ENCODE measurements at places on chromosomes 1 and 21. TPM values are rescaled to one million over a fixed set of nuclear protein-coding genes. Genes with fewer than 3 reads are reported as not detected.

HES5 gene
- total RNA-seq, result not detected

GRCh38 chr1:162857850-162858249, 3.1 kb downstream of the CCDC190 start:
- DNase-seq, result no peak

DNA sequence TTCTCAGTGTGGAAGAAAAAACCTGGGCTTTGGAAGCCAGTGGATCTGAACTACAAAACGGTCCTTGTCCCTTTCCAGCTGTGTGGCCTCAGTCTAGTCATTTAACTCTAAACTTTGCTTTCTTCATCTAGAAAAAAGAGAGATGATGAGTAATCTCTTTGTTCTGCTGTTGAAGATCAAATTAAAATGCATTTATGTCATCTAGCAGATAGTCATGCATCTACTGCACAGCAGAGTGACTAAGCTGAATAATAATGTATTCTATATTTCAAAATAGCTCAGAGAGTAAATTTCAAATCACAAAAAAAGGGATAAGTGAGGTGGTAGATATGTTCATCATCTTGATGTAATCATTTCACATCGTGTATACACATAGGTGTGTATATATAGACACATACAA, 473.2 kb downstream of the DSCAM start:
- DNase-seq, result no peak

DNA sequence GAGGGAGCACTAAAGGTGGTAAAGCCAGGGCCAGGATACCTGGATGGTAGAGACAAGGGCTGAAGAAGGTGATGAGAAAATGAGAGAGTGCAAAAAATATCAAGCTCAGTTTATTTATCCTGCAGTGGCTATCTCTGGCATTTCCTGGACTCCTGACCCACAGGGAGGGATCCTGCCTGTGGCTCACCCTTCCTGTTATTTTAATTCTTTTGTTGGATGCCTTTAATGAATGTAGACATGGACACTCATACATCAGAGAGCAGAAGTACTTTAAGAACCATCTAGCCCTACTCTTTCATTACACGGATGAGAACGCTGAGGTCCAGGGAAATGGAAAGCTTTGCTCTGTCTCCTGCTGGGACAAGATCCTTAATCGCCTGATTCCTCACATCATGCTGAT, 20.6 kb downstream of the JUN start:
- no peak for DNase-seq

DNA sequence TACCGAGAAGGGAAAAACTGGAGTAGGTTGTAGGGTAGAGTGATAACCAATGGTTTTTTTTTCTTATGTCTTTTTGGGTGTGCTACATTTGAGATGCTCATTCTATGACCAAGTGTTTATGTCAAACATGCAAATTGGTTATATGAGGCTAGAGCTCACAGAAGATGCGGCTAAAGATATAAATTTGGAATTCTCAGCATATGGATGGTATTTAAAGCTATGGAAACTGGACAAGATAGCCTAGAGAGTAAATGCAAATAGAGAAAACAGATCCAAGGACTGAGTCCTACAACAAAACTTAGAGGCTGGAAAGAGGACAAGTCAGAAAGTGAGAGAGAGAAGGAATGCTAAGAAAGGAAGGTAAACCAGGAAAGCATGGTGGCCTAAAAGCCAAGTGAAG, 7.4 kb downstream of the GDAP2 start:
- DNase-seq, result no peak

GRCh38 chr1:51543858-51544257, 24.8 kb upstream of the EPS15 start:
- DNase-seq, result no peak

DNA sequence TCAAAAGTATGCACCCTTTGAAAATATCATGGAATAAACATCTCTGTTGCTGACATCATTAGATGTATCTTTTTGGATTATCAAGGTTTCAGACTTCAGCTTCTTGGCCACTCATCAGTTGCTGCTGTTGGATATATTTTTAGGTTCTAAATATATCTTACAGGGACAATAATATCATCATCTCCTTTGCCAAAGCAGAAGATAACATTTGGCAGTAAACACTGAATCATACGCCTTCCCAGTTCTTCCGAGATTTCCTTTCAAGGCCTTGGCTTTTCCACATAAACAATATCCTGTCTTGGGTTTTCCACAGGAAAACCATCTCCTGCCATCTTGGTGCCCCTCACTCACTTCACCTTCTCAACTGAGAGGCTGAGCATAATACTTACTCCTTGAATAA, 39.3 kb downstream of the RGS7 start:
- no peak for DNase-seq

RAB29 gene
- total RNA-seq, result 14.4 TPM

- no peak for DNase-seq
Observed at GRCh38 chr1:186871784-186872183, 43.0 kb downstream of the PLA2G4A start.

Measured in omental fat pad (tissue), 4 donors.